AML-193 (cell line): ENCODE measurements at places on chromosomes 7 and 10.

GRCh38 chr10:77667426-77668324 is 30.1 kb upstream of the KCNMA1 start:
- DNase-seq = no peak

DNA sequence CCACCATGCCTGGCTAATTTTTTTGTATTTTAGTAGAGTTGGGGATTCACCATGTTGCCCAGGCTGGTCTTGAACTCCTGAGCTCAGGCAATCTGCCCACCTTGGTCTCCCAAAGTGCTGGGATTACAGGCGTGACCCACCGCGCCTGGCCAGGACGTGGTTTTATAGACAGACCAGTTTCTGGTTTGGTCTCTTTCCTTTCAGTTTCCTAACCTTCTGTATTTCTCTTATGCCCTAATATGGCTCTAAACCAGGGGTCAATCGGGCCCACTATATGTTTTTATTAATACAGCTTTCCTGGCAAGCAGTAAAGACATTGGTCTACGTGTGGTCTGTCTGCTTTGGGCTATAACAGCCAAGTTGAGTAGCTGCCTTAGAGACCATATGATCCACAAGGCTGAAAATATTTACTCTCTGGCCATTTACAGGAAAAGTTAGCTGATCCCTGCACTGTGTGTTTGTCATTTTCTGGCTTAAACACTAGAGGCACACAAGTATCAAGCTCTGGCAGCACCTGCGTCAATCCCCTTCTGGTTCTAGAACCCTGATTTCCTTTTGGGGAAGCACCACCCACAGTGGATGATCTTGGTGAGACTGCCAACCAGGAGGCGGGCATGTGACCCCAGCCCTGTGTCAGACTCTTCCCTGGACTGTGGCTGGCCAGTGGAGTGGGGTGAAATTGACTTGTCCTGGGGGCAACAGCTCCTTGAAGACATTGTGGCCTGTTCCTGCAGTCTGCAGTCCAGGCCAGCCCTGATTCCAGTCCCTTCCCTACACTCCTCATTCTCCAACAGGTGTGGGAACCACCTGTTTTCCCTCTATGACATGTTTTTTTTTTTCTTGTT is 497.2 kb downstream of the PLXNA4 start:
- DNase-seq = no peak

DNA sequence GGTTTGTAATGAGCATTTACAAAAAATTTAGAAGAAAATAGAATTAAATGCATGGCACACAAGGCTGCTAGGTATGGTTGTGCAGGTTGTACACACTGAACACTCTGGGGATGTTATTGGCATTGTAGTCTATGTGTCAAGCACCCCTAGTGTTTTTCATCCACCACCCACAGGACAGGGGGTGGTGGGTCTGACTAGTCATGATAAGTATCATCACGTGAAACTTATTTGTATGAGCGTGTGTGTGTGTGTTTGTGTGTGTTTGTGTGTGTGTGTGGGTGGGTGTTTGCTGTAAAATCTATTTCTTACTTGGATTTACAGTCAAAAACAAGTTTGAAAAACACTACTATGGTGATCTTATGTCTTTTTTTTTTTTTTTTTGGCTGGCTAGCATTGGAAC is 66.5 kb downstream of the MAP3K8 start:
- DNase-seq = no peak

DNA sequence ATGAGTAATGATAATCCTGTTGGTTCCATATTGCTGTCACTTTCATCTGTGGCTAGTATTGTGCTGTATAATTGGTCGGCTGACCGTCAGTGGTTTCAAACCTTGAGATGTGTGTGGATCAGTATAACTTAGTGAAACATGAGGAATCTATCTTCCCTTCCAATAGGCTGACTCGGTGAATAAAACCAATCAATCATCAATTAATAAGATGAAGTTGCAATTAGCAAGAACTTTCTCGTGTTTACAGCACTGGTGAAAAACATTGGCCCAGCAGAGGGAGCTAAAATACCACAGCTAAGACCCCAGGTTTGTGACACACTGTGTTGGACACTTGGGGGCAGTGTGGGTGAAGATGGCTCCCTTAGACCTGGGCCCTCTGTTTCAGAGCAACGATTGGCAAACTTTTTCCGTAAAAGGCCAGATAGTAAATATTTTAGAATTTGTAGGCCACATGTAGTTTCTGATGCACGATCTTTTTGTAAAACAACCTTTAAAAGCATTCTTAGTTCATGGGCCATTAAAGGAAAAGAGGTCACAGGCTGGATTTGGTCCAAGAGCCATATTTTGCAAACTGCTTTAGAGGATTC is 47.8 kb downstream of the STRA8 start:
- peak; percentile 68 for DNase-seq

DNA sequence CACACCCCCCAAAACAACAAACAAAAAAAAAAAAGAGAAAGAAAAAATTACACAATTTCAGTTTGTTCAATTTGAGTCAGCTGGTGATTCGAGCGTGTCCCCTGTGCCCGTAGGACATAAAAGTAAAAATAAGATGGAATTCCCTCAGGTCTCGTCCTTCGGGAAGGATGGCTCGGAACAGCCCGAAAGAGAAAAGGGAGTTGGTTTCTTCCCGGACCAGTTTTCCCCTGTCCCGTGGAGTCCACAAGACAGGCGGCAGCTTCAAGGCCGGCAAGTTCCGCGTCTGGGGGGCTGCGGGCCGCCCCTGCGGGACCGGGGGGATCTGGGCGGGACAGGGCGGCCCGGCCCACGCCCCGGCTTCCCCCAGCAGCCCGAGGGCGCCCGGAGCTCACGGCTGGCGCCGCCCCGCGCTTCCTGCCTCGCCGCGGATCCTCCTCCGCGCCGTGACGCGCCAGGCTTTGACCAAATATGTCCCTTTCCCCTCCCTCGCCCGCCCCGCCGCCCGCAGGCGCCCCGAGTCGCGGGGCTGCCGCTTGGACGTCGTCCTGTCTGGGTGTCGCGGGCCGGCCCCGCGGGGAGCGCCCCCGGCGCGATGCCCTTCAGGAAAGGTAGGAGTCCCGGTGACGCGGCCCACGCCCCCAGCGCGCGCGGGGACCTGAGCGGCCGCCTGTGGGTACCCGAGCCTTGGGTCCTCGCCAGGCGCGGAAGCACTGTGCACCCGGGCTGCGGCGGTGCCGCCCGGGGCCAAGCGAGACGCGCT is 55.8 kb downstream of the RBM17 start:
- peak; percentile 74 for DNase-seq

DNA sequence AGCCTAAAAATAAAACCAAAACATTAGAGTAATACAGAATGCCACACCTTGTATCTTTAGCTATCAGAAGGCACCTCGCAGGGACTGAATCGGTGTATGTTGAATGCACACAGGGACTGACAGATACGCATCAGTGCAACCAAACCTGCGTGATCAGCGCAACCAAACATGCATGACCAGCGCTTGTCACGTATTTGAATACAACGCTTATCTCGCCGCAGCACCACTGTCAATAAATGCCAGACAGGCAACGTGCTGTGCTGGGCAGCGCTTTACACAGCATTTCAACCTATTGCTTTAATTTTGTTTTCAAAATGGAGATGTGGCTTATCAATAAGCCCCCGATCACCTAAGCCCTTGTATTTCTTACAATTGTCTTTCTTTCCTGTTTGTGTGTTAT is 242.4 kb downstream of the SFMBT2 start:
- no peak for DNase-seq
